ENCODE measurements at places on chromosomes 7 and 10.

GRCh38 chr10:121469797-121470606 is 128.2 kb downstream of the FGFR2 start:
- no peaks in the 10 kb centered on the region for H3K27me3 ChIP-seq
- DNase-seq = no peak
- H3K27ac ChIP-seq = no peak overlapping the region
- no peaks in the 10 kb centered on the region for H3K4me1 ChIP-seq

GRCh38 chr7:103065667-103066066 is 8.9 kb downstream of the FBXL13 start:
- no peaks in the 10 kb centered on the region for H3K4me1 ChIP-seq
- H3K4me3 ChIP-seq = no peak overlapping the region
- H3K27me3 ChIP-seq = no peaks in the 10 kb centered on the region
- DNase-seq = no peak
- no peak overlapping the region for H3K27ac ChIP-seq

DNA sequence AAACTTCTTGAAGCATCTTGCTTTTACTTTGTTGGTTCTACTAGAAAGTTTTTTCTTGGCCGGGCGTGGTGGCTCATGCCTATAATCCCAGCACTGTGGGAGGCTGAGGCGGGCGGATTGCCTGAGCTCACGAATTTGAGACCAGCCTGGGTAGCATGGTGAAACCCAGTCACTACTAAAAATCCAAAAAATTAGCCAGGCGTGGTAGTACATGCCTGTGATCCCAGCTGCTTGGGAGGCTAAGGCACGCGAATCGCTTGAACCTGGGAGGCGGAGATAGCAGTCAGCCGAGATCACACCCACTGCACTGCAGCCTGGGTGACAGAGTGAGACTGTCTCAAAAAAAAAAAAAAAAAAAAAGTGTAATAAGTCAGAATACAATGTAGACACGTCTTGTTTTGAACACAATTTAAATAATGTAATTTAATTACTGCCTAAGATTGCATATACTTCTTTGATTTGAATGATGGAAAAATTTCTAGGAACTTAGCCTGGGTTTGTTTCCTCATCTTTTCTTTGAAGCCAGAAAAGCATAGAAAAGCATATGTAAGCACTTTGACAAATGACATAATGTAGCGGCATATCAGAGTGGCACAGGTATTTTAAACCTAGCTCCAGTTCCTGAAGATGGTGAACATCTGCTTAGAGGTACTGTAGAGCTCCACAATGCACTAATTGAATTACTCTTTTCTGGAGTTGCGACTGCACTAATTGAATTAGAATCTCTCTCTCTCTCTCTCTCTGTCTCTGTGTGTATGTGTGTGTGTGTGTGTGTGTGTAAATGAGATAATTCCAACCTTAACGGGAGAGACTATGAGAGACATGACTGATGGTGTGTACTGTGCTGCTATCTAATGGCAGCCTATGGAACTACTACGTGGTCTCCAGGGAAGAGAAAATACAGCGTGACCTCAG is 87.8 kb downstream of the BTRC start:
- DNase-seq = no peak
- H3K36me3 ChIP-seq = peaks cover 4% of the 10 kb centered on the region
- peaks cover 6% of the 10 kb centered on the region for H3K4me1 ChIP-seq
- no peak overlapping the region for H3K27ac ChIP-seq

DNA sequence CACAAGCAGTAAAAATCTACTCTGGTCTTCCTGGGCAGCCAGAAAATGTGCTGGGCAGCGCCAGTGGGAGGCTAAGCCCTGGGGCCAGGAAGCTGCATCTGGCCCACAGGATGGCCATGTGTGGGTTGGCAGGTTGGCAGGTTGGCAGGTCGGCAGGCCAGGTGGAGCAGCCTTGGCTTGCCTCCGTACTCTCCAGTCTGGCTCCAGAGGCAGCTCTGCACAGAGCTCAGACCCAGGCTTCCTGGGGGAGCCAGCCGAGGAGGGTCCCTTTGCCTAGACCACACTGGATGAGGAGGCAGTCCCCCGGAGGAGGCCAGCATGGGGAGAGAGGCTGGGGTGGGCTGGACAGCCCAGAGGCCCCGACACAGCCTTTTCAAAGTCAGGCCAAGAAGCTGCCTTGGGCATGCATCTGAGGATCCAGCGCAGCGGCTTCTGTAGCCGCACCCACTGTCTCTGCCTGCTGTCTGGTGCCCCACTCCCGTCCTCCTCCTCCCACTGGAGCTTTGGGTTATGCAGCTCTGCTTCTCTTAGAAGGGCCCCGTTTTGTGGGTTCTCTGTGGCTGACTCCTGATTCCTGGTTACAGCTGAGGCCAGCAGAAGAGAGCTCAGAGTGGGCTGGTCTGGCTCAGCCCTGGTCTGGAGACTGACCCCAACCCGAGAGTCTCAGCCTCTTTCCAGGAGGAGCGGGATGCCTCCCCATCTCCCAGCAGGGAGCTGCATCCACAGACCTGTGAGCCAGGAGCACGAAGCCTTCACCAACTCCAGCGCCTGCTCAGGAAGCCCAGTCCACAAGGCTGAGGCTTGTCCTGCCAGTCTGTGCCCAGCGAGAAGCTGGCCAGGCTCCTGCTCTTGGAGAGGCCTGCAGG is 44.6 kb downstream of the CFAP46 start:
- DNase-seq = no peak
- no peak overlapping the region for H3K4me3 ChIP-seq
- H3K27me3 ChIP-seq = peaks cover 46% of the 10 kb centered on the region
- H3K4me1 ChIP-seq = peaks cover 4% of the 10 kb centered on the region
- H3K36me3 ChIP-seq = no peaks in the 10 kb centered on the region
- H3K27ac ChIP-seq = no peak overlapping the region

Data from central memory CD8-positive, alpha-beta T cell (primary cell).